ENCODE measurements at places on chromosomes 6 and 20.

DNA sequence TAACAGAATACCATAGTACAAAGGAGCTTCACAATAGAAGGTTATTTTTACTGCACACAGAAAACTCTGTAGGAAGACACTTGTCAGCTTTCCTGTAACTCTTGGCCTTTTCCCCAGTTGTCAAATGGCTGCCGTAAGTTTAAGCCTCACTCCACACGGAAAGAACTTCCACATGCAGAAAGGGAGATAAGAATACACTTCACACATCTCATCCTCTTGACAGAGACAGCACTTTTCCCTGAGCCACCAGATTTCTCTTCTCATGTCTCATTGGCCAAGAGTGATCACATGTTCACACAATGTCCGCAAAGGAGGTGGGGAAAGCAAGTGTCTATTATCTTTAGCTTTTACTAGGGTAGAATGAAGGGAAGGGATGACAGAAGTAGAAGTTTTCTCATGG, 540.7 kb downstream of the HAO1 start:
- DNase-seq: no peak

DNA sequence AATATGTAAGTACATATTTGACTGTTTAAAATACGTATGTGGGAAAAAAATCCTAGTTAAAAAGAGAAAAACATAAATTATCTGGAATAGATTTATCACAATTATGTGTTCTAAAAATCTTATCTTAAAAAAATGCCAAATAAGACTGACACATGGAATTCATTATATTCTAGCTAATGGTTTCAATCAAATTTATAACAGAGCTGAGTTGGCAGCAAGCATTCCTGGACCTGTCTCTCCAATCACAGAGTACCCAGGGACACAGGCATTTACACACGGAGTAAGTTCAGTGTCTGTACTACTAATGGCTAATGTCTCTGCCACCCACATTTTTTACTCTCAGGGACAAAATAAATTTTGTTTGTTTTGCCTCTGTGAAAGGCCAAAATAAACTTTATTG, 122.3 kb downstream of the RPS12 start:
- DNase-seq: no peak

DNA sequence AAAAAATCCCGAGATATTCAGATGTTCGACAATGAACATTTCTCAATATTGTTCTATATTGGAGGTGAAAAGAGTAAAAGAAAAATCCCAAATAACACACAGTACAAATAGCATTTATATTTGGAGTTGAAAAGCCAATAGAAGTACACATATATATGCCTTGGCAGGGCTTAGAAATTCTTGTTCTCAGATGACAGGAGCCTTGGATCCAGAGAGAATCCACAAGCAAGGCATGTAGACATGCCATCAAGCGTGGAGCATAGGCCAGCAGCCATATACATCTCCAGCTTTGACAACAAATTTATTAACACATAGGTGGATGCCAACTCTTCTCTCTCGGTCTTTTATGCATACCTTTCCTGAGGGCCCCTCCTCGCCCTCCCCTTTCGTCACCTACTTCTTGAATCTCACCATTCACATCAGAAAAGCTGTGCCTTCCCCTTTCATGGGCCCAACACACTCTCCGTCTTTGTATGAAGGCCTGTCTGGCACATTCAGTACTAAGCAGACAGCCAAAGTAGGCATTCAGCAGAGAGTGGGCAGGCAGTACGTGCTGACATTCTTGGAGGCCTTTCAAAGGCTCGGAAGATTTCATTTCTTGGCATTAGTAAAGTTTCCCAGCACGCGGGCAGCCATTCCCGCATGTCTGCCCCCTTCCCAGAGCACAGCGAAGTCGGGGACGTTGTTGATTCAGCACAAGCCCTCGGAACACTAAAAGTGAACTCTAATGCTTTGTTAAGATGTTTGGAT, 18.2 kb downstream of the NEDD9 start:
- DNase-seq: no peak

GRCh38 chr20:53212018-53212417, 239.9 kb downstream of the TSHZ2 start:
- no peak for DNase-seq

GRCh38 chr6:21257125-21257524, 336.4 kb upstream of the SOX4 start:
- DNase-seq: no peak

GRCh38 chr6:144581812-144582537, 296.8 kb downstream of the UTRN start:
- DNase-seq: no peak

DNA sequence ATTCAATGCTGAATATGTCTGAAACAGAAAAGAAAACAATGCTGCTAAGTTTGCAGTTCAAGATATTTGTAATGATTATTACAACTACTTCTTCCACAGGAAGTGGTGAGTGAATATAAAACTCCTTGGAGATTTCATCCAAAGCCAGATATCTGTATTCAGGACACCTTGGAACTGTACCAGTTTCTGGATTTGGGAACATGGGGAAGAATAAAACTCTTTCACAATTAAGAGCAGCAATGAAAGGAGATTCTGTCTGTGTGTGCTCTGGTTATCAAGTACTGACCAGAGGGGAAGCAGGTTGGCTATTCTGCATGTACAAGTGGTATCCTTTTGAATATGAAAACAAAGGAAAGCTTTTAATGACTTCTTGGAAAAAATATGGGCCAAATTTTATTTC, 21.1 kb downstream of the ELOVL2 start:
- no peak for DNase-seq

GRCh38 chr20:20530428-20531151, 162.7 kb downstream of the INSM1 start:
- no peak for DNase-seq

DNA sequence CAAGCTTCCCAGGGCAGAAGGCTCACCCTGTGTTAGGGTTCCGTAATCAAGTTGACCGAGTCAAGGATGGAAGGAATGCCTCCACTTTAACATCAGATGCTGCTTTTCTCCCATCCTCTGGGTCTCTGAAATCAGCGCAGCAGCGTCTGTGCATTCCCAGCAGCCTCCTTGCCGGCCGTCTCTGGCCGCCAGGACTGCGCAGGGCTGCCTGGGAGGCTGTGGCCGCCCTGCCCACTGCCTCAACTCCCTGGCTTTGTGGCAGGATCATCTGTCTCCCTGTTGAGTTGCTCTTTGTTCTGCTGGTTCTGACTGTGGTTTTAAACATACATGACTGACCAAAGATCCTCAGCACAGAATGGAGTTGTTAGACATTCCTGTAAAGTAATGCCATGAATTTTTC, 56.5 kb downstream of the DLL1 start:
- no peak for DNase-seq

DNA sequence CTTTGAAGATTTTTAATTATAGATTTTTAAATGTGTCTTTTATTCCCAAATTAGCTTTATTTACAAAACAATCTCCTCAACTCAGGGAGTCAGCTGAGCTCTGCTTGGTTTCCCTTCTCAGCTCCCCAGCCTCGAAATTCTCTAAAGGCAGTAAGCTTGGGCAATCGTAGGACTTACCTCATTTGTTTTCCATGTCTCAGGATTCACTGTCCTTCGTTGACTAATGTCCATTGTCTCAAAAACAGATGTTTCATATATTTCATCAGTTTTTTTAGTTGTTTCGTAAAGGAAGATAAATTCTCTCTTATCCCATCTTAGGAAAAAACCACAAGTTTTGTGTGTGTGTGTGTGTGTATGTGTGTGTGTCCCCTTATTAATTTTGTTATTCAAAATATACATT, 102.2 kb upstream of the ADGRF1 start:
- no peak for DNase-seq

DNA sequence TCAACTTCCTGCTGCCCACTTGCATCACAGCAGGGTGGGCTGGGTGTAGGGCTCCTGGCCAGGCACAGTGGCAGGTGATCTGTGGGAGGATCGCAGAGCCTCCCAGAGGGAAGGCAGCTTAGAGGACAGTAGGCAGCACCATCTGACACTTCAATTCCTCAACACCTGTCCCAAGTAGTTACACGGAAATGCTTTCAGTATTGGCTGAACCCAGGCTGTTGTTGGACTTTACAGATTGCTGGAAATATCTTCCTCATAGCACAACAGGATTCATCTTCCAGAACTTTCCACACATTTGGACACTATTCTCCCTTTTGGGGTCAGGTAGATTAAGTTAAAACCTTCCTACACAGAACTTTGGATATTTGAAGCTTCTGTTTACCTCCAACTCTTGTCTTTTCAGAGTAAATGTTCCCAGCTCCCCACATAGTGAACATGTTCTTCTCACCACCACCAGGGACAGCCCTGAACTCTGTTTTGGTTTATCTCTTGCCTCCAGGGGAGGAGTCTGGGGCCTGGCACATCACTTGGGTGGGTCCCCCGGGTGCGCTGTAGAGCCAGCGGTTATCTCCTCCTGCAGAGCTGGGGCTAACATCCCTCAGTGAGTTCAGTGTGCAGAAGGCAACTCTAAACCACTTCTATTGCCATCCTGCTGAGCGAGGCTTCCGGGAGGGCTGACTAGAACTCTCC, 3.5 kb upstream of the SLC22A2 start:
- no peak for DNase-seq

DNA sequence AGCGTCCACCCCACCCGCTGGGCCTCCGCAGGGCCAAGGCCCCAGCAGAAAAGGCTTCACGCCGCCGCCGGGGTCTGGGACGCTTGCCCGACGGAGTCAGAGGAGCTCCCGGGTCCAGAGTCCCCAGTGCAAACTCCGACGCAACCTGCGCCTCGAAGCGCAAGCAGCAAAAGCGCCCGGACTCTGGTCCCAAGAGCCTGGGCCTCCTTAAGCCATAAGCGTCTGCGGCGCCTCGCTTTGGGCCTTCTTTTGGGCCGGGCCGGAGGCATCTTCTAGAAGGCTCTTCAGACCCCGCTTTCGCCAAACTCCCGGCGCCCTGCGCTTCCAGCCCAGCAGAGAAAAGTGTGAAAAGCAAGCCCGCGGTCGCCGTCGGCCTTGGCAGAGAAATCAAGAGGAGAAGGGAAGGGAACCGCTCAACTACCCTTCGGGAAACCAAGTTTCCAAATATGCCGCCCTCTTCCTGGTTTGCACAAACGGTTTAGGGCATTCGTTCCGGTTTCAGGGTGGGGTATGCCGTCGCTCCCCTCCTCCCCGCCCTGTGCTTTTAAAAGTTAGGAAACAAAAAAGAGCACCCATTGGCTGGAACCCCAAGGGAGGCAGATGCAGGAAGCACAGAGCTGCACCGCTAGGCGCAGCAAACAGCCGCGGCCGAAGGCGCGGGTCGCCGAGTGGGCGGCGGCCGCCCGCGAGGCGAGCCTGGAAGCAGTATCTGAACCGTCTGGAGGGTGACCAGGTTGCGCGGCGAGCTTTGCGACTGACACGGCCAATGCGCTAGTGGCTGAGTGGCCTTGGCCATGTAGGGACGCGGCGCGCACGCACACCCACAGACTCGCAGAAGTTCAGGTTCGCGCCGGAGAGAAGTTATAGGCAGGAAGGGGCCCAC, 1.2 kb downstream of the TBX18 start:
- DNase-seq: no peak

GRCh38 chr6:1736346-1737105, 126.8 kb downstream of the FOXC1 start:
- no peak for DNase-seq

DNA sequence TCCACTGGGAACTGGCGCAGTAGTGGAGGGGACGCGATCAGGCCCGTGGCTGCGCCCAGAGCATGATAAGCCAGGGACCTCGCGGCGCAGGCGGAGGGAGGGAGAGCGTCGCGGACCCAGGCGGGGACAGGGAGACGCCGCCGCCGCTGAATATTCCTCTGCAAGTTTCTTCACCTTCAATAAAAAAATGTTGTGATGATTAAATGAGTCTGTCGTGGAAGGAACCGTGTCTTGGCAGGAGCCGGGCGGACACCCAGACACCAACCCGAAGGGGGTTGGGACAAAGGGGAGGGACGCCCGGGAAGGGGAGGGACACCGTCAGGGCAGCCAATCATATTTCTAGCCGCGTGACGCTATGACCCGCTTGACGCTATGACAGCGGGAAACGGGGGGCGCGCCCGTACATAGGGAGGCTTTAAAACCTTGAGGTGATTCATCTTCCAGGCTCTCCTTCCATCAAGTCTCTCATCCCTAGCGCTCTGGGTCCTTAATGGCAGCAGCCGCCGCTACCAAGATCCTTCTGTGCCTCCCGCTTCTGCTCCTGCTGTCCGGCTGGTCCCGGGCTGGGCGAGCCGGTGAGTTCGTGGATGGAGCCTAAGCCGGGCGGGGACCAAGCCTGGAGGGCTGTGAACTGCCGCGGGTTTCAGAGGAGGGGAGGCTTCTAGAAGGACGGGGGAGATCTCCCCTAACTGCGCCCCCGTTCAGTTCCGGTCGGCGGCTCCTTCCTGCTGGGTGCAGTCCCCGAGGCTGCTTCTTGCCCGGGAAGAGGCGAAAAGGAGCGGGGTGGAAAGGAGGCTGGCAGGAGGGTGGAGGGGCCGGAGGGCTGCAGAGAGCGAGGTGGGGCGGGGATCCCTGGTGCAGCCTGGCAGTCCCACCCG, at the start of gene ULBP2:
Gene ULBP2, plus strand, starts transcription at position 432 of the 878 bp plus-strand sequence. Its CDS starts 59 bp downstream, at position 491.
- DNase-seq: peak; percentile 73

- no peak for DNase-seq
These were observed 1.9 kb upstream of the VGLL2 start for GRCh38 chr6:117263353-117263927.

DNA sequence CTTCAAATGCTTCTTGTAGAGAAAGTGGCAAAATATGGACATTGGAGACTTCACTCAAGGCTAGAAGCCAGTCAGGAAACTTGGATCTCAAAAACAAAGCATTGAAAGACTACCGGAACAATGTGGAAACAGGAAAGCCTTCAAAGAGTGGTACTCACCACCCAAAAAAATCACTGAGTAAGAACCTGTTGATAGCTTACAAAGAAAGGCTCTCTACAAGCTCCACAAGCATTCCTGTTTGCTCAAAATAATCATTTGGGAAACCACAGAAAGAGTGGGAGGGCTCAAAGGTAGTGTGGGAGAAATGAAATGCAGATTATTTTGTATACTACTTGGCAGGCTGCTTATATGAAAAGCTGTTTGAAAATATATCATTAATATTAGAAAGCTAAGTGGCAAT, 9.5 kb upstream of the DST start:
- no peak for DNase-seq

- no peak for DNase-seq
These were observed 555.5 kb downstream of the PTPRT start for GRCh38 chr20:42634156-42634555.

- DNase-seq: no peak
These were observed 1.8 kb downstream of the ASCC3 start for GRCh38 chr6:100879317-100879716.

GRCh38 chr6:161963181-161963580, 689.3 kb upstream of the AGPAT4 start:
- no peak for DNase-seq

DNA sequence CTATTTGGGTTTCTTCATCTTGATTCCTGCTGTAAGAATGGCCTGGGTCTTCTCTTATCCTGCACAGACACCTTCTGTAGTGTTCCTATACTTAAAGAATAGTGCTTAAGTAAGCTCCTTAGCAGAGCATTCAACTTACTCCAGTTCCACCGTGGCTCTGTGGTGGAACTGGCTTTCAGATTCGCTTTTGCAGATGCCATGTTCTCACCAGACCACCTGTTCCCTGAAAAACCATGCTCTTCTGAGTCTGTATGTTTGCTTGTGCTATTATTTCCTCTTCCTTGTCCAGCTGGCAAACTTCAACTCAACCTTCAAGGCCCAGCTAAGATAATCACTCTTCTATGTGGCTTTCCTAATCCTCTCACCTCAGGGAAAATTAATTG, 4.9 kb downstream of the ELMO2 start:
- no peak for DNase-seq

- DNase-seq: no peak
These were observed 65.4 kb downstream of the IGF2R start for GRCh38 chr6:160034036-160034930.

GRCh38 chr6:90217506-90218127, 79.0 kb downstream of the BACH2 start:
- no peak for DNase-seq

GRCh38 chr6:125798734-125799508, 8.2 kb downstream of the NCOA7 start:
- no peak for DNase-seq
